ENCODE measurements at places on chromosomes 7 and 10.

DNA sequence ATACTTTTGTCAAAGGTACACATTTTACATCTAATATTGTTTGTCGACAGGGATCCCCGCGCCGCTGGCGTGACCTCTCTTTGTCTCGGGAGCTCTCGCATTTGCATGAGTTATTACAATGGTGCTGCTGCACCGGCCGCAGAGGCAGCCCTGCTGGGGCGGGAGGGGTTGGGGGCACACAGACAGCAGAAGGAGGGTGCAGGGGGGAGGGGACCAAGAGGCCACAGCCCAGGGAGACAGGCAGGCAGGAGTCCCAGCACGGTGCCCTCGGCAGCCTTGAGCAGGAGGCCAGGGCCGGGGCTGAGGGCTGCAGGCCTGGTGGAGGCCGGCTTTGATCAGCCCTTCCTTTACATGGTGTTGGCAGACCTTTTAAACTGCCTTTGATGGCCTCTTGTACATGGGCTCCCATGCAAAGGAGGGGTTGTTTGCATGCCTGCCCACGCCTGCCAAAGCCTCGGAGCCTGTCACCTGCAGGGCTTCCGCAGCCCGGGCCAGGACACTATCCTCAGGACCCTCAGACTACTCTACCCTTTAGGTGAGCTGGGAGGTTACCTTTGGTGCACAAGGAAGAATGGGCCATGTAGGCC is 95.5 kb downstream of the EBF3 start:
- no peak for DNase-seq

DNA sequence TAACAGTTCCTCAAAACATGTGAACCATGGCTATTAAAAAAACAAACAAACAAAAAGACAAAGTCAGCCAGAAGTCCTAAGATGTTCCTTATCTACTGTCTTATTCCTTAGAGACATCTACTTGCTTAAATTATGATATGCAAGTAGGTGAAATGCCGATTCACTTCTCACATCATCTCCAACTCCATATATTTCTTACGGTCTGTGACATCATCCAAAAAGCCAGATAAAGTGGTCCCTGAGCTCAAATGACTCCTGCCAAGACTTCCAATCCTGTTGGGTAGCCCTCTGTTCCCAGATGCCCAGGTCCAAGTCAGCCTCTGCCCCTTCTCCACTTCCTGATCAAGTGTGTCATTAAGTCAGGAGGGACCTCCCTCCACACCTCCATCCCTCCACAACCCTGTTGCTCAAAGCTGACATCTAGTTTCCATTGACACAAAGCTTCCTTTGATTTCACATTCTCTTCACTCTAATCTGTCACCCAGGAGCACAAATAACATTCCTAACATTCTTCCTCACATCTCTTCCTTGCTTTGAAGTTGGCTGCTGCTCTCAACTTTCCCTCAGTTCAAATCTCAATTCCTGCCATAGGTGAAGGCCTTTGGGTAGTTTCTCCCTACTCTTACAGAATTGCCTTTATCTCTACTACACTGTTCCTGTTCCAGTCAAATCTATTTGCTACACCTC is 56.1 kb upstream of the PDLIM1 start:
- no peak for DNase-seq

DNA sequence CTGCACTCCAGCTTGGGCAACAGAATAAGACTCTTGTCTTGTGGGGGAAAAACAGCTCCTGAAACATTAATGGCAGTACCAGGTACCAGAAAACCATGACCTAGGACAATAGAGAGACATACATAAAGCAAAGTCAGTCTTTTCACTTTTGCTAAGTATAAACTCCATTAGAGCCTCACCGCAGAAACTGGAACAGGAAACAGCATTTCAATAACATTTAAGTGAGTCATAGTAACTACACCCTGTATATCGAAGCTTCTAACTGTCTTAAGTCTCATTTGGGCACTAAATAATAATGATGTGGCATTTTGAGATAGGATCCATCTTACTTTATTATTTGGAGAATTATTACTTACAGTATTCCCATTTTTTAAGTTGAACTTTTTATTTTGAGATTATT is 517.8 kb upstream of the CELF2 start:
- no peak for DNase-seq

- no peak for DNase-seq
Measured at GRCh38 chr10:131231323-131231964, 80.1 kb downstream of the TCERG1L start.

DNA sequence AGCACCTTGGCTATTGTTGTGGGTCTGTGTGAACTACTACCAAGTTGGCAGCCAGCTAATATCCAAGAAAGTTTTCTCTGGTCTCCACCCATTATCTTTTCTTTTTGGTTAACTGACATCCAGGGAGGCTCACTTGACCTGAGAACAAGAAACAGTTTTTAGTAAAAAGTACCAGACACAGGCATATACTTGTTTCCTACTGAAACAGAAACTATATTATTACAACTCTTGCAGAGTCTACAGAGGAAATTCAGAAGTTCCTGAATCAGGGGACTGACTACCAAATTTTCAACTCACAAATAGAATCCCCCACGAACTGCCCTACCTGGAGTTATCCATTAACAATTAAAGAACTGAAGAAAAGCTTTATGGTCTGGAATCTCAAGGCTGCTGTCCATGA is 168.9 kb downstream of the KCND2 start:
- DNase-seq = no peak

GRCh38 chr10:84606428-84606827 is 278.0 kb downstream of the CCSER2 start:
- DNase-seq = no peak

- no peak for DNase-seq
Measured at GRCh38 chr7:157266272-157266671, 70.5 kb upstream of the DNAJB6 start.

DNA sequence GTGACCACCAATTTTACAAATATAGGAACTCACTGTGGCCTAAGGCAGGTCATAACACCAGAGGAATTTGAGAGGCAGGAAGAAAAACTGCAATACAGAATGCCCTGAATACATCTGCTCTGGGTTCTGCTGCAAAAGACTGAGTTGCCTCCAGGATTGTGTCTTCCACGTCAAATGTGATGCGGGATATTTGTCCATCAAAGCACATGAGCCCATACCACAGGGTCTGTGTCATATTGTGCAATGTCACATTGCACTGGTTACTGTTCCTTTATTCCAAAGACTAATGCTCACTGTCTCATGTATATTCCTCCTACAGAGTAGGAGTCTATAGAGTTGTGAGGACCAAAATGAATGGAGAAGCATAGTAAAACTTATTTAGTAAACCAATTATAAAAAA is 58.6 kb upstream of the ABCB4 start:
- no peak for DNase-seq

GRCh38 chr7:96901822-96902445 is 103.4 kb upstream of the DLX6 start:
- no peak for DNase-seq

- DNase-seq = no peak
Measured at GRCh38 chr10:98478430-98479222, 31.9 kb upstream of the HPS1 start.

- no peak for DNase-seq
Measured at GRCh38 chr7:26049081-26049480, 102.9 kb upstream of the NFE2L3 start.

DNA sequence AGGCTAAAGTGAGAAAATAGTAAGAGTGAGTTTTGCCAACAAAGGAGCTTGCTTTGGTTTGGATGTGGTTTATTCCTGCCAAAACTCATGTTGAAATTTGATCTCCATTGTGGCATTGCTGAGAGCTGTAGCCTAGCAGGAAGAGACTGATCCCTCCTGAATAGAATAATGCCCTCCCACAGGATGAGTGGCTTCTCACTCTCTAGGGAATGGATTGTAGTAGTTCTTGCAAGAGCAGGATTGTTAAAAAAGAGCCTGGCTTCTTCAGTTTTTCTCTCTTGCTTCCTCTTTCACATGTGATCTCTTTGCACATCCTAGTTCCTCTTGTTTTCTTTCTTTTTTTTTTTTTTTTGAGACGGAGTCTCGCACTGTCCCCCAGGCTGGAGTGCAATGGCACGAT is 34.4 kb downstream of the ASAH2 start:
- DNase-seq = no peak

- no peak for DNase-seq
Measured at GRCh38 chr7:50589364-50589763, 24.2 kb upstream of the DDC start.

DNA sequence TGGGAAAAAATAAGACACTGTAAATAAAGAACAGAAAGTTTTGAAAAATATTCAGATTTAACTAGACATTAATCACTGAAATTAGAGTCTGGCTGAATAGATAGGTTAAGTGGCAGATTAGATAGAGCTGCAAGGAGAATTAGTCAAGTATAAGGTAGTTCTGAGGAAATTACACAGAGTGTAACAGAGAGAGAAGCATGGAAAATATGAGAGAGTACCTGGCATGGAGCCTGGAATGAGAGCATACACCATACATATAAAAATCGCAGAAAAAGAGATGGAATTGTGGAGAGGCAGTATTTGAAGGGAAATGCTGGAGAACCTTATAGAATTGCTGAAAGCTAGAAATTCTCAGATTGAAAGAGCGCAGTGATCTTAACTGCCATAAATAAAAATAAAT is 46.9 kb downstream of the ZNRF2 start:
- DNase-seq = no peak

Data from mucosa of descending colon (tissue), 3 donors.